ENCODE measurements at places on chromosomes 1 and 21. TPM values are rescaled to one million over a fixed set of nuclear protein-coding genes. Genes with fewer than 3 reads are reported as not detected.

- DNase-seq, result no peak
Measured at GRCh38 chr1:166165661-166166328, 1.0 kb downstream of the FAM78B start.

GRCh38 chr1:229819091-229819490 is 193.0 kb downstream of the URB2 start:
- no peak for DNase-seq

DNA sequence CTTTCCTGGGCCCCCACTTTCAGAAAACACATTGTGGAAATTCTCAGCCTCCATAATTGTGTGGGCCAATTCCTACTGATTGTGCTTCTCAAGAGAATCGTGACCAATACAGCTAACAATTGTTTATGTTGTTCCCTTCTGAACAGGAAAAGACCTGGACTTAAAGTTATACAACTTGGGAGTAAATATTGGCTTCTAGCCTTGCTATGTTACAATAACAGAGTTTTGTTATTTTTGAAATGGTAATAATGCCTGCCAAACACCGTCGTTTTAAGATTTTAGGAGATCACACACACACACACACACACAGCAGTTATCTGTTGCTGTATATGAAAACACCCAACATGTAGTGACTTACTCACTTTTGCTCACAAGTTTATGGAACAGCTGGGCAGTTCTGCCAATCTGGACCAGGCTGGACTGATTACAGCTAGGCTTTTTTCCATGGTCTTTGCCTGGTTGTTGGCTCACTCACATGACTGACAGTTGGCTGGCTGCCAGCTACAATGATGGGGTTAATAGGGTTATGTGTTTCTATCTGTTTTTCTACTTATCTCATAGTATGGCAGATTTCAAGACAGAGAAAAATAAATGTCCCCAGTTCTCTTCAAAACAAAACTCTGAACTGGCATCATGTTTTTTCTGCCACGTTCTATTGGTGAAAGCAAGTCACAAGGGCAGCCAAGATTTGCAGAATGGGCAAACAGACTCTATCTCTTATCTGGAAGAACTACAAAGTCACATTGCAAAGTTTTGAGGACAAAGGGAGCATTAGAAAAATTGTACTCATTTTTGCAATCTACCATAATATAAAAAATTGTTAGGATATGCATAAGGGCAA is 447.5 kb downstream of the NEGR1 start:
- no peak for DNase-seq

DNA sequence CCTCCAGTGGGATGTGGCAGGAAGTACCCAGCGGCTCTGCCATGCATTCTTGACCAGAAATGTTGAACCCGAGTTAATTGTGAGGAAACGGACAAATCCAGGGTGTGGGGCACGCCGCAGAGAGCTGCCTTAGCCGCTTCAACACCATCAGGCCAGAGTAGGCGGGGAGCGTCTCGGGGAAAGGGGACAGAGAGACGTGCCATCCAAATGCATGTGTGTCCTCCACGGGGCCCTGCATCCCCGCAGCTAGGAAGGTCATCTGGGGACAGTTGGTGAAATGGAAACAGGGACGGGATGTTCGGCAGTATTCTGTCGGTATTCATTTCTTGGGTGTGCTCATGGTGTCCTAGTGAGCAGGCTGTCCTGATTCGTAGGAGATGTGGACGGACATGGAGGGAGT is 59.1 kb upstream of the TRAPPC10 start:
- DNase-seq, result no peak

DNA sequence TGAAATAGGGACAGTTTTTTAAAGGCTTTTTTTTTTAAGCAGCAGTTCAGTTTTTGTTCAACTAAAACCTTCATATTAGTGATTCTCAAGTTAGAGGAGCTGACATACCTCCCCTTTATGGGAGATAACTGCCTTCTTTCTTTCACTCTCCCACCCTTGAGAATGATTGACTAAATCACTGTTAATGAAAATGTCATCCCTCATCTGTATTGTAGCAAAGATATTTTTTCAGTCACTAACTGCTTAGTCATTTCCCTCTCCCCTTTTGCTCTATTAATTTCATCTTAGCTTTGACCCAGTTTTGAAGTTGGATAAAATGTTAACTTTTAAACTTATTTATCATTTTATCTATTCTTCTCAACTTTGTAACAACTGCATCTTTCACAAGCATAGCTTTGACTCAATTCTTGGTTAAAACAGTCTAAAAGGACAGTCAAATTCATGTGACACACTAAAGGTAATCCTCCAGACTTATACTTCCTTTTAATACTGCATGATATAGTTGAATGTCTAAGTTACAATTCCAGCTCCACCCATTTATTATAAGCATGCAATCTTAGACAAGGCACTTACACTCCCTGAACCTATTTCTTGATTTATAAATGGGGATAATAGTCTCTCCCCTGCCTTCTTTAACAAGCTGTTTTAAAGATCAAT is 17.1 kb downstream of the CAPZA1 start:
- DNase-seq, result no peak

- no peak for DNase-seq
Measured at GRCh38 chr1:64721135-64721534, 23.7 kb upstream of the RAVER2 start.

DNA sequence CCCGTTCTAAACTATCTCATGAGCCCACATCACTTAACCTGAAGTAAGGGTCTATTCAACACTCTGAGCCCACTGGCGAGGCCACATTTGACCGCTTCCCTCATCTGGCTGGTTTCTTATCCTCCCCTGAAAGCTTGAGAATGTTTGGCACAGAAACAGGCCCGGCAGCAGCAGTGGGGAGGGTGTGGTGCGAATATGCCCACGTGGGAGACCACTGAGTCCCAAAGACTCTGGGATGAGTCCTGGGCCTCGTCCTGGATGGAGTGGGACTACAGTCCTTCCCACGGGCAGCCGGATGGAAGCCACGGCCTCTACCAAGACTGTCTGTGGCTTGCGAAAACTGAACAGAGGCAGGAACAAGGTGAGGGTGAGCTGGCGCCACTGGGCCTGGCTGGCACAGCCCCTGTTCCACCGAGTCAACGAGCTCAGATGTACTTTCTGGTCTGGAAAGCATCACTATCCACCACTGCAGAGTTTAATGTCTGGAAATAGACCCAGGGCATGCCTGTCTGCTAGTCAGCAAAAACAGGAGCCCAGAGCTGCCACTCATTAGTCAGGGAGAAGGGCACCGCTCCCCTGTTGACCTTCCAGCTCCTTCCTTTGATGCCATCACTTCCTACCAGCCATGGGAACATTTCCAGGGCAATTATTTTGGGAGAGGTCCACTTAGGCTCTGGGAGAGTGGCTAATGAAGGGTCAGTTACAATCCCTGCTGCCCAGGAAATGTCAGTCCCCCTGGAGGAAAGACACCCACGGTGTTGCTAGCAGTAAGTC is 386.6 kb downstream of the MATN1 start:
- DNase-seq, result peak; percentile 5

- no peak for DNase-seq
Measured at GRCh38 chr21:28687586-28687985, 305.1 kb downstream of the LTN1 start.

- DNase-seq, result peak; percentile 77
Measured at GRCh38 chr21:38950435-38951094, 144.8 kb downstream of the ETS2 start.

DNA sequence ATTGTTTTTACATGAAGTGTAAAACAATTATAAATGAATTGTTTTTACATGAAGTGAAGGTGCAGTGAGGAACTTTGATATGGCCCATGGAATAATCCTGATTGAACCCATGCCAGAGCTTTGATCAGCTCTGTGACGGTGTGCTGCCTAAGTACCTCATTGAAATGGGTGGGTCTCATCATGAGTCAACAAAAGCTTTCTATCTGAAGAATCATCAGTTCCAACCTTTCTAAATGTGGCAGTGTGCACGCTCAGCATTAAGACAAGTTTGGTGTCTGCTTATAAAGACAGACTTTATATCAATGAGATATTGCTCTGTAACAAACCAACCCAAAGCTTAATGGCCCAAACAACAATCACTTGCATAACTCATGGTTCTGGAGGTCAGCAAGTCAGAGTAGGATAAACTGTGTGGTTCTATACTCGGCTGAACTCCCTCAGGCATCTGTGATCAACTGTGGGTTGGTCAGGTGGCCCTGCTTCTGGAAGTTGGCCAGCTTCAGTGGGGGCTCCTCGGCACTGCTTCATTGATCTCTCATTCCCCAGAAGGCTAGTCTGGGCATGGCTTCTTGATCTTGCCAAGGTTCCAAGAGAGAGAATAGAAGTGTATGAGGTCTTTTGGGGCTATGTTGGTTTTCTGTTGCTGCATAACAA is 258.0 kb downstream of the LTN1 start:
- no peak for DNase-seq

DNA sequence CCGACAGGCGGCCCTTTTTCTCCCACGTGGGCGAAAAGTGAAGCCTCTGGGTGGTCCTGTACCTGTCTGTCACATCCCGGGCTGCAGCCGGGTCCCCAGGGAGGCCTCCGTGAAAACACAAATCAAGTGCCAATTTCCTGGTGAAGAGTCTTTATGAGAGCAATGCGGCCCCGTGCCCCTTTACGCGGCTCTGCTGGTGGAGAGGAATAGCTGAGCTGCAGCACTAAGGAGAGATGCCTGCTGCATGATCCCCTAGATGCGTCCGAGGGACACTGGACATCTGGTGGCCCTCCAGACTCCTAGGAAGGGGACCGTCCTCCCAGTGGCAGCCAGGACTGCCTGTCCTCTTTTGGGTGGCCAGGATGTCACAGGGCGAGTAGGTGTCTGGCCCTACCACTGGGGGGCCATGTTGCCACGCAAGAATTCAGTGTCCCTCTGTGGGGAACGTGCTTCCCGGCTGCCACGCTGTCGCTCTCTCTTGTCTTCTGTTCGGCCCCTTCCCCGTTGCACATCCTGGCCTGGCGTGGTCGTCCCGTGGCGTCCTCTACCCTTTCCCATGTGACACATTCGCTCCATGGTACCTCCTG is 38.7 kb downstream of the COL18A1 start:
- no peak for DNase-seq

DNA sequence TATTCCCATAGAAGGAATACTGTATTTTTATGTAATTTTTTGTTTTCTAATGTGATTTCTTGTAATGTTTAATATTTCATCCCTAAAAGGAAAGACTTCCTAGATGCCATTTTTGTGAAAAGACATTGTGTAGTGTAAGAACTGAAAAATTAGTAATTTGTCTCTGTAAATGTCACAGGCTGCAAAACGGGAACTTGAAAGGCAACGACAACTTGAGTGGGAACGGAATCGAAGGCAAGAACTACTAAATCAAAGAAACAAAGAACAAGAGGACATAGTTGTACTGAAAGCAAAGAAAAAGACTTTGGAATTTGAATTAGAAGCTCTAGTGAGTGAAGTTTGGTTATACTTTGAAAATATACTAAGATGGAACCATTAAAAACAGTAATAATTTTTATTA is 132.2 kb downstream of the ITSN1 start:
- DNase-seq, result no peak

GRCh38 chr1:218775501-218776021 is 398.1 kb upstream of the LYPLAL1 start:
- no peak for DNase-seq

- no peak for DNase-seq
Measured at GRCh38 chr1:38829368-38829767, 30.2 kb downstream of the RRAGC start.

GRCh38 chr1:229230140-229230892 is 40.6 kb upstream of the RAB4A start:
- no peak for DNase-seq

- DNase-seq, result no peak
Measured at GRCh38 chr1:19074902-19075721, 118.6 kb upstream of the IFFO2 start.

DNA sequence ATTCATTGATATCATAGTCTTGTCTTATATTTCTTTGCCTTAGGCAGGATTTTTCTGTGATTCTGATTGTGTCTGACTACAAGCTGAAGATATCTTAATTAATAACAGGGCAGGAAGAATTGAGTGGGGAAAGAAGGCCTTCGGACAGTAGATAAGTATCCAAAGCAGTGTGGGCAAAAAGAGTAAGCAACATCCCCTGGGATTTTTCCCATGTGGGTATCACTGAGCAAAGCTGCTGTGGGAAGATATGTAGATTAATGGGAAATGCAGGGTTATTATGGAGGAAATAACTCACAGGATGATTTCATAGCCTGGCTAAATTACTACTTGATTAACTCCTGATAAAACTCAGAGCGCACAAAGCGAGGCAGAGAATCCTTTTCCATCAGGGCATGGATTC is 55.7 kb downstream of the RGS5 start:
- no peak for DNase-seq

- no peak for DNase-seq
Measured at GRCh38 chr1:53547231-53547790, 88.1 kb downstream of the DMRTB1 start.

DNA sequence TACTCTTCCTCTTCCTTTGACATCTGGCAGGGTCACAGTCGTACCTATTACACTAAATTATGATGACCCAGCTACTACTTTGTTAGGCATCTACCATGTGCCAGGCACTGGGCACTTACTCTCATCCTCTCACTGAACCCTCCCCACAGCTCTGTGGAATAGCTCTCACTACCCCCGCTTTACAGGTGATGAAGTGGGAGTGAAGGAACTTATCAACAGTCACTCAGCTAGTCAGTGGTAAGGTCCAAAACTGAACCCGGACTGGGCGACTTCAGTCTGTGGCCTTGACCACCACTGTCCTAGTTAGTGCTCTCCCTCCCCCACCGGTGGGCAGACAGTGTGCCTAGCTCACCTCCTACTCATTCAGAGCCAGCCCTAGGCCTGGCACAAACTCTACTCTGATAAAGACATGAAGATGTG is 12.3 kb downstream of the ADGRB2 start:
- DNase-seq, result no peak

- no peak for DNase-seq
Measured at GRCh38 chr1:51131185-51131584, 29.2 kb downstream of the C1orf185 start.

- DNase-seq, result peak; percentile 92
Measured at GRCh38 chr1:29271724-29272123, 35.4 kb downstream of the PTPRU start.

Gene AKNAD1
- total RNA-seq, result 0.37 TPM

Gene ECM1
- 681 TPM for total RNA-seq

Gene C1QA
- 164 TPM for total RNA-seq

Gene OPN3
- total RNA-seq, result 13.0 TPM

Gene TNFRSF18
- total RNA-seq, result 1.1 TPM

Gene RHD
- not detected for total RNA-seq

Gene OR10Z1
- not detected for total RNA-seq

Gene LRRC39
- total RNA-seq, result 0.92 TPM

Data from mucosa of gallbladder (tissue), 1 donor.